ENCODE measurements at places on chromosomes 16 and 17.

DNA sequence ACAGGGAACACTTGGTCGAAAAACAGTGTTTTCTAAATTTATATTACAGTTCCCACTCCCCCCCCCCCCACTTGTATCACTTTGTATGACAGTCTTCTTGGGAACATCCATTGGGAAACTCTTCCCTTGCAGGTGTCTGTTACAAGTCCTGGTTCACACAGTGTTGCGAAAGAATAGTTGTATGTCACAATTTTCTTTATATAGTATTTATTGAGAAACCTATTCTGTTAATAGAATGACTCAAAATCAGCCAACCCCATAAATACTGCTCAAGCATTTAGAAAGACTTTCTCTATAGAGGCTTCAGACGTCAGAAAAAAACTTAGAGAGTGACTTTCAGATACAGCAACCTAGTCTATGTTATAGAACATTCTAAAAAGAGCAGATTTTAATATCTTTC is 414.4 kb downstream of the WWOX start:
- no peak for DNase-seq

DNA sequence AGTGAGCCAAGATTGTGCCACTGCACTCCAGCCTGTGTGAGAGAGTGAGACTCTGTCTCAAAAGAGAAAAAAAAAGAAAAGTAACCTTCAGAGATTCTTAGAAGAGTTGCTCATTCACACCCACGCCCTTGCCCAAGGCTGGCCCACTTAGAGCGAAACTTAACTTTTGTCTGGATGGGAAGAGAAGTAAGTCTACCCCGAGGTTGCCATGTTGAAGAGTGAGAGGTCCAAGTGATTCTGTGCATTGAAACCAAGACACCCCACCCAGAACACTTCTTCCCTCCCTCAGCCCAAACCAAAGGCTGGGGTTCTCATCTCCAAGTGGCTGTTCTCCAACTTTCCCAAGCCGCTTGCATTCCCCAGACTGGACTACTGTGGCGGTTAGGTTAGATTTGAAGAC is 2.4 kb upstream of the CISD3 start:
- no peak for DNase-seq

DNA sequence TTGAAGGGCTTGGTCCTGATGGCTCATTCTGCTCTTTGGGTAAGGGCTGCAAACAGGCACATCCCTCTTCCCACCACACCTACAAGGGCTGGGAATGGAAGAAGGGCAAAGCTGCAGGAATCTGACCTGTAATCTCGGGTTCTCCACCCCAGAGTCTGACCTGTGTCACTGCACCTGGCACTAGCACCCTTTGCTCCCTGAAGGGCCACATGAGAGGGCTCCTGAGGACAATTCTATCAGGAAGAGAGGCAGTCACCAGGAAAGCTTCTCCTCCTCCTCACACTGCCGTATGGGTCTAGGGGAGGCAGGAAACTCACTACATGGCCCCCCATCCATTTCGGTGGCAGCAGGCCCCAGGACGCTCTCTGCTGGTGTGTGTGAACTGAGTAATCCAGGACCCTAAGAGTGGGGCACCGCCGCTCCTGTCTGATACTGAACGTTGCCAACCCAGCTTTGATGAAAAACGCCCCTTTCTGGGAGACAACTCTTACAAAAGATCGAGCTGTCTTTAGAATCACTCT is 26.4 kb downstream of the TTLL6 start:
- DNase-seq: no peak

- DNase-seq: no peak
Observed at GRCh38 chr16:79444572-79444971, 156.0 kb downstream of the MAF start.

DNA sequence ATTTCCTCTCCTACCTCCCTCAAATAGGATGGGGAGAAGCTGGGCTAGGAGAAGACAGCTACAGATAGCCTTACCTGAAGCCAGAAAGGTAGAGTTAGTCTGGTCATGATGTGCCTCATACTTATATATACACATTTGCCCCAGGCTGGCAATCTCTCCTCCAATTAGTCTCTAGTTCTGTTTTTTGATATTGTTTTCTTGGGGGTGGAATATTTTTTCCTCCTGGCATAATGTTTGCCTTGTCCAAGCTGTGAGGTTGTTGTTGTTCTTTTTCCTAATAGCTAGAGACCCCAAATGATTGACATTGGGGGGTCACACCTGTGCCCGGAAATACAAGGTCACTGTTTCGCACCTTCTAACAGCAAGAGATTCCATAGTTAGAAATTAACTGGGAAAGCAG is at the start of gene UMOD:
Gene UMOD (minus strand): TSS at position 101 of the 400 bp plus-strand sequence. CDS start 1,978 bp downstream, outside the sequence.
- no peak for DNase-seq

DNA sequence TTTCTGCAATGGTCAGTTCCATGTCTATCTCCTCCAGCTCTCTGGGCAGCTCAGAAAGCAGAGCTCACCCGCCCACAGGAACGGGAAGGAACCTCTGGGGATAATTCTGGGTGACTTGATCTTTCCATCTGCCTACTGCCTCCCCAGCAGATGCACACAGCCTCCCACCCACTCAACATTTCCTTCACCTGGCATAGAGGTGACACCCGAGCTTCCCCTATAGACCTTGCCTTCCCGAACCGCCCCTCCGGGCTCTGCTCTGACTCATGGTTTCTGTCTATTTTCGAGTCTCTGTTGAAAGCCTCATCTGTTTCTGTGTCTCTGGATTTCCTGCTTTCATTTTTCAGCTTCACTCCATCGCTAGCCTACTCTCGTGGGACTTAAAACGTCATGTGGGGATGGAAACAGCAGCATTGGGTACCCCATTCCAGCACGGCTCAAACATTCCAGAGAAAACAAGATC is 11.4 kb downstream of the GGA3 start:
- DNase-seq: no peak

- no peak for DNase-seq
Observed at GRCh38 chr16:55503726-55504550, 4.9 kb upstream of the LPCAT2 start.

- no peak for DNase-seq
Observed at GRCh38 chr17:58527306-58527705, 12.9 kb upstream of the MTMR4 start.

DNA sequence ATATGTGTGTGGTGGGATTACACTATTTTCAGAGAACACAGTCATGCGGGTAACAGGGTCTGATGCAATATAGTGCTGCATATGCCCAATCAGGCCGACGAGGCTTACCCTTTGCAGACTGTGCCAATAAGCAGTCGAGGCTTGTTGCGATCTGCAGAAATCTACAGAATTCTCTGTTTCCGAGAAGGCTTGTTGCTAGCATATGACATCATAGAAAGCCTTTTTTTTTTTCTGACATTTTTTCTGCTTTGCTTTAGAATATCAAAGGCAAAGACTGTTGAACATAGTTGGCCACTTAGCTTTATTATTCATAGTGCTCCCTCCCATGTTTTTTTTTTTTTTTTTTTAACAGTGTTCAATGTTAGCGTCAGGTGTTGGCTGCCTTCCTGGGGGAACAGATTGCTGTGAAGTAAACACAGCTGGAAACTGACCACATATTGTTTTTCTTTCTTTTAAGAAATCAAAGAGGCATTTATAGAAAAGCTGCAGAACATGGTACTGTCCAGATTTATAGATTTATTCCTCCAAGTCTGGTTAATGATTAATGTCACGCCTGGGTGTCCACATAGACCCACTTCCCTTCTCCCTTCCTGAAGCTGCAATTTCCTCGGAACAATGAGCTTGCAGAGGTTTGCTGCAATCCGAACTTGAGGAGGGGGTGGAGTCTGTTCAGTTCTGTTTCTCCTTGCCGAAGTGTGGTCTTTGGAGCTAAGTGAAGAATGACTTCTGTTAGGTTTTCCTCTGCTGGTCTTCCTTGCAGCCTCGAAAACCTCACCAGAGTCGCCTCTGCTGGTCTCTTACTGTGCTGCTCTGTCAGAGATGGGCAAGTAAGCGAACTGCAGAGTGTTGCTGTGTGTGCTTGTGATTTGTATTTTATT is 87.3 kb downstream of the MAP2K6 start:
- DNase-seq: peak; percentile 28

GRCh38 chr17:78378225-78379130 is at the start of gene PGS1:
PGS1 (plus strand) TSS chr17:78378649; CDS start chr17:78378666, 17 bp downstream.
- no peak for DNase-seq

DNA sequence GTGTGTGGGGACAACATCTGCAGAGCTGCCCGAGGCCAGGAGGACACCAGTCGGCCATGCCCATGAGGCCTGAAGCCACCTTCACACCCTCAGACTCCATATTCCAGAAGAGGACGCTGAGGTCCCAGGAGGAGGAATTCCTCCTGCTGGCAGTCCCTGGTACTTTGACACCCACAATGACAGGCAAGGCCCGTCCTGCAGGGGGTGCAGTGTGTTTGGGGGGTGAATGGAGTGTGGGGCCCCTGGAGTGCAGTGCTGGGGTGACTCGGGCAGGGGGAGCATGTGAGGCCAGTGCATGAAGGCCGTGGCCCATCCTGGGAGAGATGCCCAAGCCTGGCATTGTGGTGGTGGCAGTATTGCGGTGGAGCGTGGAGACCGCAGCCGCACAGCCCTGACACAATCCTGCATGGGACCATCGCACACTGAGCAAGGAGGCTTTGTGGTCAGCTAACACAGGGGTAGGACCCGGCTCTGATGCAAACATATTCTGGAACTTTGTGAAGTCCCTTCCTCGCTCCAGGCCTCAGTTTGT is 52.2 kb downstream of the ZDHHC7 start:
- DNase-seq: no peak

DNA sequence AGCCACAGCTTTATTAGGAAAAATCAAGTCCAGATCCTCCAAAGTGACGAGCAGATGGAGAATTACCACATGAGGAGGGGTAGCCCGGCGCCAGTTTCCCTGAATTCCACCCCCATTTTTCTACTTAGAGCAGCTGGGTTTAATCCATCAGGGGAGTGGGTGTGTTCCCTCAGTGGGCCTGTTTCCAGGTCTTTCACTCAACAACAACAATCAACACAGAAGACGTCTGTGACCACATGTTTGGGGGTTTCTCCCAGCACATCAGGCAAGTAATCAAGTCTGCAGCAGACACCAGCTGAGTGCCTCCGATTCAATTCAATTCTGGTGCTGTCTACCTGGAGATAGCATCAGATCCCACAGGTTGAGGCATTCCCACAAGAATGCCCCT is 6.8 kb downstream of the SLC6A2 start:
- DNase-seq: no peak

GRCh38 chr17:72560303-72561247 is 439.8 kb downstream of the SOX9 start:
- no peak for DNase-seq

DNA sequence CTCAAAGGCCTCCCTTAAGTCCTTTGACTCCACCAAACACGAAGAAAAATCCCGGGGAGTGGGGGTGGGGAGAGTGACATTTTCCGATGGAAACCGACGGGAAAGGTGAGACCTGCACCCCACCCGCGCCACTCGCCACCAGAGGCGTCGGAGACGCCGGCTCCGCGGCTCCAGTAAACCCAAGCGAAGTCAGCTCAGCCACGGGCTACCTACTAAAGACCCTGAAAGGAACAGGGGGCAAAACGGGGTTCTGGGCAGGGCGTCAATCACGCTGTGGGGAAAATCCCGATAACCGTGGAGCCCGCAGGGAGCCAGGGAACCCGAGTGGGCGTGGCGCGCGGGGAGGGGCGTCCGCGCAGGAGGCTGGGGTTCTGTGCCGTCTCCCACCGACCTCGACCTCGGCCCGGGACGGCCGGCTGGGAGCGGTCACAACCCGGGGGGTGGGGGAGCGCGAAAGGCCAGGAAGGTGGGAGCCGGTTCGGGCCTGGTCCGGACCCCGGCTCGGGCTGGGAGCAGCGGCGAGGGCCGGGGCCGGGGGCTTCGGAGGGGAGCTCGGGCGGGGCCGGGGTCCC is 565 bp downstream of the WDR45B start:
- DNase-seq: no peak

DNA sequence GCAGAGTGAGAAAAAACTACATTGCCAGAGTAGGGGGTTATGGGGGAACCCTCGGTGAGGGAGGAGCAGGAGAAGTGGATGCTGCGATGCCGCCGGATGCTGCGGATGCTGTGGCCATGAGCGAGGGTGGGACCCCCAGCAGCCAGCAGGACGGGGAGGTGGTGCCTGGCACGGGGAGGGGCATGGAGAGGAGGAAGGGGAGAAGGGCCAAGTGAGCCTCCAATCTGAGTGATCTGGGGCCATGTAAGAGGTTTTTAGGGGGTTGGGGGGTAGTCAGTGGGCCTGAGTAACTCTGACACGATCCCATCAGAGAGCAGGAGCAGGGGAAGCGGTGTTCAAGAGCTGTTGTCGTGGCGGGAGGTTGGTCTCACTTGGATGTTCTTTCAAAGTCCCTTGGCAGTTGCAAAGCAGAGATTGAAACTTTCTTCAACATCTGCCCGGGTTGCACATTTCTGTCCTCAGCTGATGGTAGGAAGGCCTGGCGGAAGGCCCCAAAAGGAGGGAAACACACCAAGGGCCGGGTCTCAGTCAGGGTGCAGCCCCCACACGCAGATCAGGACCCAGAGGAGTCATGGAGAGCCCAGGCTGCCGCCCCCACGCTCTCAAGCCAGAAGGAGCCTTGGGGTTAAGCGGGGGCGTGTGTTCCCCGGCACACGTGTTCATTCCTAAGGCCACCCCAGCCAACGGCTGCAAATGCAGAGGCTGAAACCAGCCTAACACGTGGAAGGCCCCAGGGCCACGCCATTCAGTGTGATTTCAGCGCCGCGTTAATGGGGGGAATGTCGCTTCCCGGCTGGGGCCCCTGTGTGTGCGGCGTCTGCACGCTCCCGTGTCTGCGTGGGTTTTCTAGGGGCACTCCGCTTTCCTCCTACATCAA is 81.7 kb downstream of the ZDHHC7 start:
- DNase-seq: no peak

DNA sequence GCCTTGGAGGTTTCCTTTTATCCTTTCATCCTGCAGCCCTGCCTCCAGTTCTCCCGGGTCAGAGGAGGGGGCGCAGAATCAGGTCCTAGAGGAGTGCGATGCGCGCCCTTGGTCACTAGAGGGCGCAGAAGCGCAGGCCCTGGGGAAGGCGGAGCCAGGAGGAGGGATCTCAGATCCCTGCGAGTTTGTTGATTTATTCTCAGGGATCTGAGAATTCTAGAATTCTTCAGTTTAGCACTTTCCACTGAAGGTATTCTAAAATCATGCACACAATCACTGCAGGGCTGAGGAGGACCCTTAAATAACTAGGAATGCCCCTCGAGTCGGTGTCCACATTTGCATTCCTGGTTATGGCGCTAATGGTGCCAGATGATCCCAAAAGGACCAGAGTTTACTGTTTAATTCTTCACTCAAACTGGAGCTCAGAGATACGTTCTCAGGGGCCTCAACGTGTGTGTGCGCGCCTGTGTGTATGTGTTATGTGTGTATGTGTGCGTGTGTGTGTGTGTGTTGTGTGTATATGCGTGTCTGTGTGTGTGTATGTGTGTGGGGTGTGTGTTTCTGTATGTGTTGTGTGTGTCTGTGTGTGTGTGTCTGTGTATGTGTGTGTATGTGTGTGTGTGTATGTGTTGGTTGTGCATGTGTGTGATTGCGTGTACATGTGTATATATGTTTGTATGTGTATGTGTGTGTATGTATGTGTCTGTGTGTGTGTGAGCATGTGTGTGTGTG is 6.9 kb upstream of the ELAC2 start:
- DNase-seq: no peak

- no peak for DNase-seq
Observed at GRCh38 chr16:89094252-89094879, 714 bp downstream of the ACSF3 start.

GRCh38 chr16:28163699-28164098 is 48.1 kb downstream of the XPO6 start:
- DNase-seq: no peak

All from SK-N-MC (cell line).